ENCODE measurements at places on chromosomes 11 and 22.

DNA sequence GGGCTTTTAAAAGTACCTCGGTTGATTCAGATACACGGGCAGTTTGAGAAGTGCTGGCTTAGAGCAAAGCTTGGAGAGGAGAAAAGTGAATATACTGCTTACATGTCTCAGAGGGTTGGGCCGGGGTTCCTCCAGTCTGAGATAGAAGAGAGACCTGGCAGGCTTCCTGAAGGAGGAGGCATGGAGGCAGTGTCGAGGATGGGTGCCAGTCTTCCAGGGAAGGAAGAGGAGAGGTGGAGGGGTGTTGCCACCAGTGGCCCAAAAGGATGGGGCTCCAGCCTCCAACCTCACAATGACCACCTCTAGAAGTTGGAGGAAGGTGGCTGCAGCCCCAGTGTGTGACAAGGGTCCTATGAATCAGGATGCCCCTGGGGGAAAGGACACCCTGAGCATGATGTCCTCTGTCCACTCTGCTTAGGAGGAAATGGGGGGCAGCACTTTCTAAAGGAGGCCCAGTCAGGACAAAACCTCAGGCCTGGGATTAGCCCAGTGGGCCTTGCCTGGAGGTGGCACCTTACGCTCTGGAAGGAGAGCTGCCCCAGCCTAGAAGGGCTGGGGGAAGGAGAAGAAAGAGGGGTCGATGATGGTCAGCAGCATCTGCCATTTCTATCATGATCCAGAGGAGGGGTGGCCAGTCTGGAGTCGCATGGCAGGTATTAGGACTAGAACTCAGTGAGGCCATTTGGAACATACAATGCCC, 65.2 kb downstream of the CD82 start:
- no peak for DNase-seq

DNA sequence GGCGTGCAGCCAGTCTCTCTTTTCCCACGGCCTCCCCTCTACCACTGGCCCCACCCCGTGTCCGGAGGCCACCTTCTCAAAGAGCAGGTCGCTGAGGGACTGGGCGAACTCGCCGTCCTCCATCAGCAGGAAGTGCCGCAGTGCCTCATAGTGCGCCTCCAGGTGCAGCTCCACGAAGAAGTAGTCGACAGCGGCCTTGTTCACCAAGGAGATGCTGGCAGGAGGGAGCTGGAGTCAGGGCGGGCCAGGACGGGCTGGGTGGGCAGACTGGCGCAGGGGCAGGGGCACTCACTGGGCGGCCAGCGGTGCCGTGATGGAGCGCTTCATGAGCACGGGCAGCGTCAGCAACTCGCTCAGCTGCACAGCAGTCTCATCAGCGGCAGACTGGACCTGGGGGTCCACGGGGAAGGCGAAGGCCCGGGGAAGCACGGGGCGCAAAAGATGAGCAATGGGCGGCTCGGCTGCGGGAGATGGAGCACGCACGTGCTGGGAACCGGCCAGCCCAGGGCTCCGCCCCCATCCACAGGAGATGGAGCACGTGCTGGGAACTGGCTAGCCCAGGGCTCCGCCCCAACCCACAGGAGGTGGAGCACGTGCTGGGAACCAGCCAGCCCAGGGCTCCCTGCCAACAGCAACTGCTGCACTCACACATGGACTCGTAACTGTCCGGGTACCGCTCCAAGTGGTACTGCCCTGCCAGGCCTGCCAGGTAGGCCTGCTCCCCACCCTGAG, 18.4 kb downstream of the SELENOO start:
- DNase-seq: peak; percentile 77

DNA sequence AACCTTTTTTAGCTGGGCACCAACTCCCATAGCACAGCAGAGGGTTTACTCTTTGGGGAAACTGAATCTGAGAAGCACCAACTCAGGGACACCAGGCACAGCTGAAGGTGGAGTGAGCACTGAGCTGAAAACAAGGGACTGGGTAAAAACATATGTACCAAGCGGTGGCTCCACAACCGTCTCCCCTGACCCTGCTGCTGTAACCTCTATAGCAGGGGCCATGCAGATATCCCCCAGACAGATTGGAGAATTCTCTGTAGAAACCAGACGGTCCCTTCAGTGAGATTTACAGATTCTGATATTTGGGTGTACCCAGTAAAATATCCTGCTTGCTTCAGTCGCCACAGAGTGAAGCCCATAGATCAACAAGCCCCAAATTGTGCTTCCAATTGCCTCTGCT, 4.3 kb upstream of the SNX32 start:
- DNase-seq: no peak

GRCh38 chr11:3231851-3232744, at the start of gene MRGPRE:
Gene MRGPRE, minus strand, starts transcription at chr11:3232417. Its CDS starts 3,618 bp downstream, at chr11:3228799.
- DNase-seq: no peak

DNA sequence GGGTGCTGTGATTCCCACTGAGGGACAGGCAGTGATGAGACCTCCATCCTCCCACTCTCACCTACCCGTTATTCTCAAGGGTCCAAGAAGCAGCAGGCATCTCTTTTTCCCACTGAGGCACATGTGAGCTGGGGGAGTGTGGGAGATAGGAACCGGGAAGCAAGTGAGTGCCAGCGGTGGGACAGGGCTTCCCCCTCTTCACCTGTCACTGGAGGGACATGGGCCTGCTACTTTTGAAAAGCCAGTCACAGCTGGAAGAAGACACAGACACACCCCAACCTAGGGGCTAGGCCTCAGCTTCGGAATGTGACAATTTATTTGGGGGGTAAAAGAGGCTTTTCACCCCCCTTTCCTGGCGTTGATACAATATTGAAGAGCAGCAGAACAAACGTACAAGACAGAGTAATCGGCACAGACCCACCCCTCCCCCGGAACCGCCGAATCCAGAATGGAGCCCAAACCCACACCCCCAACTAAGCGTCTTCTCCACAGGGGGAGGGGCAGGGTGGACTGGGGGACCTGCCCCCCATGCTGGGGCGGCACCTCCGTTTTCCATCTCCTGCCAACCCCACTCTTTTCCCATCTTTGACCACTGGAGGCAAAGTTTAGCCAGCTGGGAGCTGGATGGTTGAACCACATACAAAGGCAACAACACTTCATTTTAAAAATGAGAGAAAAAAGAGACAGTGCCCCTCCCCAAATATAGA, 10.7 kb downstream of the CBX6 start:
- DNase-seq: no peak

- DNase-seq: no peak
Observed at GRCh38 chr22:20550851-20551744, 43.7 kb downstream of the MED15 start.

GRCh38 chr11:35357923-35358322, 61.4 kb downstream of the SLC1A2 start:
- DNase-seq: no peak

GRCh38 chr11:59767225-59767611, 12.0 kb downstream of the STX3 start:
- no peak for DNase-seq

DNA sequence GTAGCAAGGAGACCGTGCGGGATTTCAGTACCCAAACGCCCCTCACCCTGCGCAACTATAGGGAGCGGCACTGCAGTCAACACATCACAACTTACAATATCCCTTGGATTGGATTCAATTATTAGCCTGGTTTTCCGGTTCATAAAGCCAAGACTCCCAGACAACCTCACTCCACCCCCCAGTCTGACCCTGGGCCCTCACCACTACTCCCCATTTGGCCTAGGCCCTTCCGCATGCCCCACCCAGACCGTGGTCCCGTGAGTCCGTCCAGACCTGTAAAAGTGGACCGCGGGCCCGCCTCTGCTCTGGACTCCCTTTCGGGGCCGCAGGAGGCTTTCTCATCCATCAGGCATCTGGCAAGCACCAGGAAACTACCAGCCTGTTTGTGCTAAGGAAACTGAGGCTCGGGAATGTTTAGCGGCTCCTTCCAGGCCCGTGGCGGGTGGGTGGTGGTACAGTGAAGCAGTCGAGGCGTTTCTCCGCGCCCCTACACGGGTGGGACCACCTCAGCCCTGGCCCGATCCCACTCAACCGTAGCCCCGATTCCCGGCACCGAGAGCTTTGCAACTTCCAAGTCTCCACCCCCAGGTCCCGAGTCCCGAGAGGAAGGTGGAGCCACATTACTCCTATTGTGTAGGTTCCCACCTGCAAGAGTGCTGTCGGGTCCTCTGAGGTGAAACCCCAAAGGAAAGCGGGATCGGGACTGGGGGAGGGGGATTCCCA, 679 bp upstream of the DPP3 start:
- peak; percentile 89 for DNase-seq

DNA sequence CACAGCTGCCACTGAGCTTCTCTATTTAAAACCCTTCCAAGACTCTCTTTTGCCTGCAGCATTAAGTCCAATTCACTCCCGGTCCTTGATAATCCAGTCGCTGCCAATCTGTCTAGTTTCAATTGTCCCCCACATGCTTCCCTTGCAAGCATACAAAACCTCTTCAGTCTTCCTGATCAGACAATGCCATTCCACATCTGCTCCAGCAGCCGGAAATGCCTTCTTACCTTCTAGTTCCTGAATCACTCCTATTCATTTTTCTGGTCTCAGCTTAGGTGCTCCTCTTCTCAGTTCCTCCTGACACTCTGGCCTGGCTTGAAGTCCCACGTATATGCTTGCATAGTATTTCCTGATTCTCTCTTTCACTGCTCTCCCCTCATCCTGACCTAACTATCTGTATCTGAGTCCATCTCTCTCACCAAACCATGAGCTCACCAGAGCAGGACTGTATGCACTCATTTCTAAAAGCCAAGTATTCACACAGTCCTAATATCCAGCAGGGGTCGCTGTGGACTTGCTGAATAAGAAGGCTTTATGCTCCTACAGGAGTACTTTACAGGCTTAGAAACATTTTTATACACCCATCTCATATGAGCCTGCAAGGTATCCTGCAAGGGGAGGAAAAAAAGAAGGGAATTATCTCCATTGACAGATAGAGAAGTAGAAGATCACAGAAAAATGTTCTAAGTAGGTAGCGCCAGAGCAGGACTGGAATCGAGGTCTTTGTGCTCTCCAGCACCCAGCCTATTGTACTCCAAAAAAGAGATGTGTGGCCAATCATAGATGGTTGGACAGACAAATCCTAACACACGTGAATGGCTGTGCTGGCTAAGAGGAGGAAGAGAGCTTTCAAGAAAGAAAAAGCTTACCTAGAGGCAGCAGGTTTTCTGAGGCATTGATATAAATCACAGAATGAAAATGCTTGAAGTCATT, 19.2 kb downstream of the XRRA1 start:
- peak; percentile 47 for DNase-seq

DNA sequence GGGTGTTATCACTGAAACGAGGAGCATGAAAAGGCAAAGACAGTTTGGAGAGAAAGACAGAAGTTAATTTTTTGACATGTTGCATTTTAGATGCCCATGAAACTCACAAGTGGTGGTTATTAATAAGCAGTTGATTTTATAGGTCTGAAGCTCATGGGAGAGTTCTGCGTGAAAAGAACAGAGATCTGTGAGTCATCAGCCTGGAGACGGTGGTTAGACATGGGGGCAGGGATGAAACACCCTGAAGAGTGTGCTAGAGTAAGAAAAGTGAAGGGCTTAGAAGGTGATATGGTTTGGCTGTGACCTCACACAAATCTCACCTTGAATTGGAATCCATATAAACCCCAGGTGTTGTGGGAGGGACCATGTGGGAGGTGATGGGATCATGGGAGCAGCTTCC, 289.1 kb upstream of the ISX start:
- DNase-seq: no peak

GRCh38 chr11:70397983-70398833, at the start of gene CTTN:
Gene CTTN, plus strand, starts transcription at chr11:70398529. Its CDS starts 8,769 bp downstream, at chr11:70407298.
- peak; percentile 85 for DNase-seq

DNA sequence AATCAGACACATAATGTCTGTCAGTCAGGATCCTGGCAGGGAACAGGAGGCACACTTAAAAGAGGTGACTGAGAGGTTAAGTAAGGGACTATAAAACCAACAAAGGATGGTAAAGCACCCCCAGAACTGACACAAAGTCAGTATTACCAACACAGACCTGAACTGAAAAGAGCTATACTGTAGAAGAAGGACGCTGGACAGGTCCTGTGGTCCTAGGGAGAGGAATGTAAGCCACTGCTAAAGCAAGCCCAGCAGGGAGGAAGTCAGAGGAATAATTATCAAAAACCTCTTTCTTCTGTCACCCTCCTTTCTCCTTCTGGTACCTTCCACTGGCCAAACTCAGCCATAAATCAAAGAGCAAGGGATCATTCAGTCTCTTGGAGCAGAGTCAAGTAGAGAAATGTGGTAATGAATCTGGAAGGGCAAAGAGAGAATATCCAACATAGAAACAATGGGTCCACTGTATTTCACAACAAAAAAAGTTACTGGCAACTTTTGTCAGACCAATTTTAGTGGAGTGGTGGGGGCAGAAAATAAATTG, 33.4 kb upstream of the ANGPTL5 start:
- DNase-seq: no peak

DNA sequence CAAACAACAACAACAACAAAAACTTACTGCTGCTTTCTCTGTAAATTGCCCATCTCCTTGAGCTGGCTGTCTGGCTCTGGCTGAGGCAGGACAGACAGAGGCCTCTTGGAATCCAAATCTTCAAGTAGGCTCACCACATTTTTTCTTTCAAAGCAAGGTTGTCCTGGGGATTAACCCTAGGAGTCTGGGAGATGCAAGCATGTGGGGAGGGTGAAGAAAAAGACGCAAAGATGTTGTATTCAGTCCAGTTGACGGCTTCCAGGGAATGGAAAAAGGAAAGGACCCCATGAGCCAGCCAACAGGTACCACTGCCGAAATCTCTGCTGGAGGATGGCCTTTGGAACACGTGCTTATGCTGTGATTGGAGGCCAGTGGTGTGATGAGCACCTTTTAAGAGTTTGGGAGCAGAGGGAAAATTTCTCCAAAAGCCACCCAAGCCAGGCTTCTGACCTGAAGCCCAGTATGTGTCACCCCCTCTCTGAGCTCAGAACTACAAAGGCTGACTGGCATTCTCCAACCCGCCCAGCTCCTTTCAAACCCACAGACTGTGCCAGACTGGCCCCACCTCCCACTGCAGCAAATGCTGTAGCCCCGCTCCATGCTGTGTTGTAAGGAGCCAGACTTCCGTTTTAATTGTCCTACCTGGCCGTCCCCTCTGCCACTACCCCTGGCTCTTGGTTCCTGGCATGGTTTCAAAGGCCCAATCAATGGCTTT, 10.8 kb downstream of the BLID start:
- no peak for DNase-seq

DNA sequence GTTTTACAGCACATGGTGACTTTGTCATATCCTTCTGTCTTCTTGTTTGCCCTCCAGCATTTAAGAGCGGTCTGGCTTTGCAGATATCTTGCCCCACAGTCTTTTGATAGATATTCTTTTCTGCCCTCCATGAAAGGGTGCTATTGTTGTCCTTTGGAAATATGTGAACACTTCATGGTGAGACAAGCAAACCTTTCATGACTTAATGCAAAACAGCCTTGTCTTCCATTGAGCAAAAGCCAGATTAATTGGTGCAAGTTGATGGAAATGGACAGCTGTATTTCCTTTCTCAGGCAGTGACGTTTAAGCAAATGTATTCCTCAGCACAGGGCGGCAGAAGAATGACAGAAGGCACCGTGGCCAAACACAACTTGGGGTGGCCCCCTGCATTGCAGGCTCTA, 4.4 kb downstream of the DCPS start:
- DNase-seq: no peak

DNA sequence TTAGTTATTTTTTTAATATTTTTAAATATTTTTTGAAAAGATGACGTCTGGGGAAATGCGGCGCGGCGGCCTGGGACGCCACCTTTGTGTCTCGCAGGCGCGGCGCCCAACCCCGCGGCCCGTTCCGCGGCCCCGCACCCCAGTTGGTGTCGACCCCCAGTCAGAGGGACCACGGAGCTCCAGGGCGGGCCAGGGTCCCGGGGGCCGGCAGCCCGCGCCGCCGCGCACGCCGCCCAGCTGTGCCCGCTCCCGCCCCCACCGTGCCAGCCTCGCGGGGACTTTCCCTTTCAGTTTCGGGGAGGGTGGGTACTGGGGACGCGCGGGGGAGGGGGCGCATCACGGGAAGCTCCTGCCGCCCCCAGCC, 1.6 kb downstream of the CCND1 start:
- no peak for DNase-seq

GRCh38 chr22:20316217-20316843, 3.5 kb downstream of the DGCR6L start:
- no peak for DNase-seq
